Smooth muscle cell of the pulmonary artery (primary cell): ENCODE measurements at places on chromosomes 16 and 17. TPM values are rescaled to one million over a fixed set of nuclear protein-coding genes. Genes with fewer than 3 reads are reported as not detected.

KRTAP1-1 gene
- not detected in 2 replicates for total RNA-seq

C16orf89 gene
- total RNA-seq = 2.9 and 3.0 TPM in 2 replicates

ITGB3 gene
- 38.3 and 72.6 TPM in 2 replicates for total RNA-seq

EZH1 gene
- total RNA-seq = 20.6 and 21.3 TPM in 2 replicates

ZNF423 gene
- 5.7 and 18.6 TPM in 2 replicates for total RNA-seq

OR1D5 gene
- not detected in 2 replicates for total RNA-seq

LPCAT2 gene
- 16.2 and 21.5 TPM in 2 replicates for total RNA-seq

FOXC2 gene
- total RNA-seq = 5.0 and 6.4 TPM in 2 replicates

KRTAP16-1 gene
- not detected in 2 replicates for total RNA-seq

ZG16 gene
- total RNA-seq = not detected in 2 replicates

SHBG gene
- 0.53 and 0.72 TPM in 2 replicates for total RNA-seq

DHRS7C gene
- not detected in 2 replicates for total RNA-seq

AANAT gene
- not detected in 2 replicates for total RNA-seq

CLDN7 gene
- total RNA-seq = 0.33 and 0.65 TPM in 2 replicates

CASKIN2 gene
- 8.0 and 13.9 TPM in 2 replicates for total RNA-seq

WNK4 gene
- total RNA-seq = 0.20 and 0.79 TPM in 2 replicates

BRICD5 gene
- total RNA-seq = 1.2 and 2.2 TPM in 2 replicates

FTSJ3 gene
- total RNA-seq = 31.9 and 47.7 TPM in 2 replicates

TNP2 gene
- total RNA-seq = not detected in 2 replicates

TMEM235 gene
- total RNA-seq = not detected in 2 replicates

SLC13A5 gene
- not detected in 2 replicates for total RNA-seq

NT5M gene
- total RNA-seq = 0.86 and 1.3 TPM in 2 replicates

PPY gene
- not detected in 2 replicates for total RNA-seq

GCGR gene
- total RNA-seq = not detected in 2 replicates

FBXL20 gene
- total RNA-seq = 15.2 and 17.1 TPM in 2 replicates

MEIOB gene
- total RNA-seq = not detected in 2 replicates

CBLN1 gene
- 0.03 TPM in 1 of 2 replicates, not detected in the other for total RNA-seq

MT4 gene
- not detected in 2 replicates for total RNA-seq

IFI35 gene
- total RNA-seq = 14.2 and 21.2 TPM in 2 replicates

CFAP52 gene
- 0.20 TPM in 2 replicates for total RNA-seq

CCL16 gene
- not detected in 2 replicates for total RNA-seq

DPEP1 gene
- not detected in 2 replicates for total RNA-seq

TP53TG3C gene
- total RNA-seq = not detected in 2 replicates

TBC1D26 gene
- total RNA-seq = 0.30 and 0.39 TPM in 2 replicates

GRB7 gene
- 0.13 TPM in 1 of 2 replicates, not detected in the other for total RNA-seq

ACSM2A gene
- not detected in 2 replicates for total RNA-seq

IL17C gene
- not detected in 2 replicates for total RNA-seq

TNS4 gene
- 0.07 TPM in 1 of 2 replicates, not detected in the other for total RNA-seq

SSTR5 gene
- not detected in 2 replicates for total RNA-seq

AKAP1 gene
- 12.8 and 21.4 TPM in 2 replicates for total RNA-seq

TVP23A gene
- total RNA-seq = 0.07 TPM in 1 of 2 replicates, not detected in the other

ZSCAN10 gene
- total RNA-seq = not detected in 2 replicates

HSPB9 gene
- 0.07 TPM in 2 replicates for total RNA-seq

MYL11 gene
- not detected in 2 replicates for total RNA-seq

TOP3A gene
- total RNA-seq = 19.7 and 24.7 TPM in 2 replicates

CAVIN1 gene
- total RNA-seq = 538 and 866 TPM in 2 replicates
